ENCODE measurements at places on chromosomes 2 and 18. TPM values are rescaled to one million over a fixed set of nuclear protein-coding genes. Genes with fewer than 3 reads are reported as not detected.

- no peak overlapping the region for H3K4me3 ChIP-seq
- peaks cover 15% of the 10 kb centered on the region for H3K4me1 ChIP-seq
- H3K36me3 ChIP-seq, result no peaks in the 10 kb centered on the region
- H3K27ac ChIP-seq, result no peak overlapping the region
Observed at GRCh38 chr18:22680944-22681343, 252.2 kb upstream of the RBBP8 start.

DNA sequence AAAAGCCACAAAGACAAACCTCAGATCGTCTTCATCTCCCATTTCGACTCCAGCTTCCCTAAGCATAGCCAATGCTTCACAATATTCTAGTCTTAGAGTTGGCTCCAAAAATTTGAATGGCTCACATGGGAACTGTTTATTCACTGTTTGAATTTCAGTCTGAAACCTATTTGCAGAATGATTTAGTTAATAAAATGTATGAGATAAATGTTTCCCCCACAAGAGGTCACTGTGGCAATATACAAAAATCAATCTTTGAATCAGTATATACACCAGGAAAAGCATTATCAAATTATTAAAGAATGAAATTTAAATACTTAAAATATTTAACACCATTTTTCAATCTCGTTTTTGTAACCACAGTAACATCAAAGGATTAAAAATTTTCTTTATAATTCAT lies 40.0 kb upstream of the MCM6 start:
- H3K27me3 ChIP-seq, result no peaks in the 10 kb centered on the region
- H3K36me3 ChIP-seq, result peaks cover 10% of the 10 kb centered on the region
- no peak overlapping the region for H3K4me3 ChIP-seq
- H3K4me1 ChIP-seq, result no peaks in the 10 kb centered on the region
- H3K27ac ChIP-seq, result no peak overlapping the region
- DNase-seq, result no peak

DNA sequence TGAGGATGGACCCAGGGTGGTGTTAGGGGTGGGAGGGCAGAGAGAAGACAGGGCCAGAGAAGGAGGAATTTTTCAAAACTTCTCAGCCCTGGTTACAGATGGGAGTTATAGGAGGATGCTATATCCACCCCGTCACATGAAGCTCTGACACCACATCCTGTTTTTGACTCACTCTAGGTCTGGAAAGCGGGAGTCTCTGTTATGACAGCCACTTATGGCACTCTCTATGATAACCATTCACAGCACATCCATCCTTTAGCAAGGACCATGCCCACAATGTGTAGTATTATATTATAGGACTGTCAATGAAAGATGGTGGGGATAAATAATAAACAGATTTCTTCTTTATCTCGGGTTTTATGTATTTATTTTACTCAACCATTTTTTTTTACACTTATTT lies 461.2 kb downstream of the CDH2 start:
- H3K27me3 ChIP-seq, result no peaks in the 10 kb centered on the region
- no peaks in the 10 kb centered on the region for H3K4me1 ChIP-seq
- H3K27ac ChIP-seq, result no peak overlapping the region
- DNase-seq, result no peak

DNA sequence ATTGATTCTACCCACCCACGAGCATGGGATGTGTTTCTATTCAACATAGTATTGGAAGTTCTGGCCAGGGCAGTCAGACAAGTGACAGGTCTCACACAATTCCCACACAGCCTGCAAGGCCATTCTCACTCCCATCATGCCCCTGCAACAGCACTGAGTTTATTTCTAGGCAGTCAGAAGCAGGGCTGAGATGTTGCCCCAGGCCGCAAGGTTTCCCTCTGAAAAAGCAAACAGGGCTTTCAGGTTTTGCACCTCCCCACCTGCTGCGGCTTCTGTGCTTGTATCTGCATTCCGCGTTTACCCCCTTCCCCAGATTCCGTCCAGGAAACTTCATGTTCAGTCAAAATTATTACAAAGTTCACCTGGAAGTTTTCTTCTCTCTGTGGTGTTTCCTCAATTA lies 9.4 kb upstream of the TACR1 start:
- no peak overlapping the region for H3K4me3 ChIP-seq
- DNase-seq, result no peak
- H3K4me1 ChIP-seq, result no peaks in the 10 kb centered on the region
- no peaks in the 10 kb centered on the region for H3K36me3 ChIP-seq
- H3K27me3 ChIP-seq, result no peaks in the 10 kb centered on the region

- no peaks in the 10 kb centered on the region for H3K27me3 ChIP-seq
- no peaks in the 10 kb centered on the region for H3K4me1 ChIP-seq
Observed at GRCh38 chr18:332721-333510, 65.1 kb upstream of the THOC1 start.

DNA sequence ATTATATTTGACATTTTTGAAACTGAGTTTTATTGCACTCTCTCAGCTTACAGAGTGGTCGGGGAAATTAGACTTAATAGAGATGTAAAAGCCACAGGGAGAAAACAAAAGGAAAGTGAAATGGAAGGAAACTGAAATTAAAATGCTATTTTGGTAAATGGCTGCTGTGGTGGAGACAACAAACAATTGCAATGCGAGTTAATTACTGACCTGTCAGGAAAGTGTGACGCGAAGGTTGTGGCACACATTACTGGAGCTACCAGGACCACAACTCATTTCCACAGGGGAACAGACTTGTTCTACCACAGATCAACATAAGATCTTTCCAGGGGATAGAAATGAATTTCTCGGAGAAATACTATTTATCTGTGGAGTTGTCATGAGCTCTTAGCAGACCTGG lies 19.5 kb downstream of the ARHGAP15 start:
- H3K4me1 ChIP-seq, result no peaks in the 10 kb centered on the region
- no peaks in the 10 kb centered on the region for H3K36me3 ChIP-seq
- H3K27ac ChIP-seq, result no peak overlapping the region
- no peaks in the 10 kb centered on the region for H3K27me3 ChIP-seq
- H3K4me3 ChIP-seq, result no peak overlapping the region

- H3K4me1 ChIP-seq, result no peaks in the 10 kb centered on the region
- H3K27ac ChIP-seq, result no peak overlapping the region
- no peaks in the 10 kb centered on the region for H3K36me3 ChIP-seq
- no peak overlapping the region for H3K4me3 ChIP-seq
- peaks cover 1% of the 10 kb centered on the region for H3K27me3 ChIP-seq
- no peak for DNase-seq
Observed at GRCh38 chr18:52344881-52345280, 4.9 kb downstream of the DCC start.

DNA sequence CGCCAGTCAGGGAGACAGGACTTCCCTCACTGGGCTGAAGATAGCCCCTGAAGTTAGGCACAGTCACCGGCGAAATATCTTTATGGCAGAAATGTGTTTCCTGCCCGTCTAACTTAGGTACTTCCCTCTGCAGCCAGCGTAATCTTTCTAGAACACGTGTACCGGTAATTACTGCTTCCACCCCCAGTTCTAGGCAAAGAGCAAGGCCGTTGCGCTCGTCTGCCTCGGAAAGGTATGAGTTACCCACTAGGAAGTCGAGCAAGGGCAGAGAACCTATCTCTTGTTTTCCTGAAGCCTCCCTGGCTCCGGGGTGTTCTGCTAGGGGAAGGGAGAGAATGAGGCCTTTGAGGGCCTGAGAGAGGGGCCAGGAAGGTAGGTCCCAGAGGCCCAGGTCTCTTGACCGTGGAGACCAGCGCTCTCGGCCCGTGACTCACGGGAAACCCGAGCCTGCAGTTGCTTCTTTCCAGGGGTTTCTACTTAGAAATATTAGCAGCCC lies 70.0 kb downstream of the TWSG1 start:
- H3K27me3 ChIP-seq, result no peaks in the 10 kb centered on the region
- no peaks in the 10 kb centered on the region for H3K36me3 ChIP-seq
- DNase-seq, result no peak
- H3K4me3 ChIP-seq, result no peak overlapping the region
- no peak overlapping the region for H3K27ac ChIP-seq

GRCh38 chr2:172307800-172308199 lies 119.6 kb upstream of the ITGA6 start:
- no peaks in the 10 kb centered on the region for H3K4me1 ChIP-seq
- peak; percentile 14 for DNase-seq
- no peak overlapping the region for H3K4me3 ChIP-seq
- no peak overlapping the region for H3K27ac ChIP-seq
- no peaks in the 10 kb centered on the region for H3K27me3 ChIP-seq

DNA sequence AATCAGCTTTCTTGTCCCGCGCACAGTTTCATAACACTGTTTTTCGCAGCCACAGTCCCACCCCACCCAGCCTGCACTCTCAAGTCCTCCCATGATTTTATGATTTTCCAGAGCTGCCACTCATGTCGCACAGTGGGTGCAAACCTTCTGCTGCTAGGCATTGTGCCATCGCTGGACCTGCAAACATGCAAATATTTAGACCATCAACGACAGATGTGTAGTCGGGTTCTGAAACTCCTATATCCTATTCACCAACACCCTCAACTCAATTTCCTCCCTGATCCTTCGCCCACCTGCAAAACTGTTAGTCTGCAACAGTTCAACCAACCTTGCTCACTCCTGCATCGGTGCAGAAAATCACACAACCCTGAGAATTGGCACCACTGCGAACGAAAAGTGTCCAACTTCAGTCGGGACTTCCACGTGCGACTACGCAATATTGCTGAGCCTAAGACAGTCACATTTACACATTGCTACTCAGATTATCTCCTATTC lies 871 bp upstream of the ALS2 start:
- peak overlapping the region; percentile 61 for H3K4me3 ChIP-seq
- no peaks in the 10 kb centered on the region for H3K27me3 ChIP-seq
- H3K36me3 ChIP-seq, result no peaks in the 10 kb centered on the region
- peak; percentile 19 for DNase-seq

DNA sequence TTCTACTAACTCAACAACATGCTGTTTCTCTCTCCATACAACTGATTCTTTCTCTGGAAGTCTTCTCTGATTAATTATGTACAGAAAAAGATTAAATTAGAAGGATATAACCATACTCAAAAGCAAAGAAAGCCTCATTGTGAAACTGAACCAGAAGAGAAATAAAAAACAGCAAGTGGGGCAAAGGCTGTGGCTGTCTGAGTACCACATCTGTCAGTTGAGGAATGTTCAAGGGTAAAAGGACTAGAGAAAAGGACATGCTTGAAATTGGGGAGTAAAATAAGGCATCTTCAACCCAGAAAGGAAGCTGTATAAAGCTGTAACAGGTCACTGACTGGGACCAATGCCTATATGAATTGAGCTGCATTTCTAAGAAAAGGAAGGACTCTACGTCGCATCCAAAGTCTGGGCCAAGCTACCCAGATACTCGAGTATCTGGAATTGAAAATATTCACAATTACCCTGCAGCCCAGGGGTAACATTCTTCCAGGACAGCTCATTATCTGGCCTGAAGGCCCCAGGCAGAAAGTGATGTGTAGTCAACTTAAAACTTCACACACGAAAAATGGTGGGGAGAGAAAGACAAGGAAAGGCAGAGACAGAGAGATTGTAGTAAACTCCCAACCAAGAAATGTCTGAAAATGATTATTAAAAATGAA lies 356.0 kb upstream of the GALNT5 start:
- no peak for DNase-seq
- no peaks in the 10 kb centered on the region for H3K4me1 ChIP-seq
- no peak overlapping the region for H3K4me3 ChIP-seq
- H3K27me3 ChIP-seq, result no peaks in the 10 kb centered on the region

GRCh38 chr2:202990501-202990900 lies 24.2 kb upstream of the NBEAL1 start:
- H3K4me1 ChIP-seq, result no peaks in the 10 kb centered on the region
- DNase-seq, result no peak
- no peak overlapping the region for H3K27ac ChIP-seq
- H3K36me3 ChIP-seq, result no peaks in the 10 kb centered on the region

DNA sequence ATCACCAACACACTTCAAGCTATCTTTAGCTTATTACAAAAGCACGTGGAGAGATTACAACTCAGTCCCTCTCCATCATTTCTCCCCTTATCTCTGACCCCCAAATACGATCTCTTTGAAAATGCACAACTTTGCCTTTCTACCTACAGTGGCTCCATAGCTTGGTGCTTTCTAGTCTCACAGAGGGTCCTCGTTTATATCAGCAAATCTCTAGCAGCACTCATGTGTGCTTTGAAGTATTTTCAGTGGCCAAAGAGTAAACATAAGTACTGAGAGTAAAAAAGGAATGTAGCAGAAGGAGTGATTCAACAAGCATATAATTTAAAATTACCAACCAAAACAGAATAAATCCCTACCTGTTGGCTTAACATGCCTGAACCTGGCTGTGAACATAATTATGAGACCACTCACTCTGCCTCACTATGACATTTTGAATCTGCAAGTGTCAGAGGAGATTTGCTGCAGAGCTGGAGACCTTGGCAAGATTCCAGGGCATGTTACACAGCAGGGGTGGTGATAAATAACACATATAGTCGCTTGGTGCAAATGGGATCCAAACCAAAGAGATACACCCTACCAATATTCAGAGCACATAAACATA lies 54.6 kb downstream of the LAMA3 start:
- H3K4me3 ChIP-seq, result no peak overlapping the region
- H3K4me1 ChIP-seq, result no peaks in the 10 kb centered on the region
- no peak for DNase-seq
- H3K27me3 ChIP-seq, result peaks cover 3% of the 10 kb centered on the region
- H3K36me3 ChIP-seq, result no peaks in the 10 kb centered on the region

DNA sequence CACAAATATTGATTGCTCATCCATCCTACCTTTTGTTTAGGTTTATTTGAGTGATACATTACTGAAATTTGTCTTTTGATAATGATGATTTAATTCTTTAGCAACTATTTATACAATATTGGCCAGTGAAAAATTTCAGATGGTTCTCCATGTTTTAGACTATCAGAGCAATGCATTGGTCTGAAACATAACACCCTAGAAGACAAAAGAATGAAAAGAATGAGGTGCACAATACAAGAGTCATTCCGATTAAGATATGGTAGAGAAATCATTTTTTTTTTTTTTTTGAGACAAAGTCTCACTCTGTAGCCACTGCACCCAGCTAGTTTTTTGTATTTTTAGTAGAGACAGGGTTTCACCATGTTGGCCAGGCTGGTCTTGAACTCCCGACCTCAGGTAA lies 197.4 kb upstream of the FAM98A start:
- no peak overlapping the region for H3K4me3 ChIP-seq
- no peaks in the 10 kb centered on the region for H3K4me1 ChIP-seq
- H3K36me3 ChIP-seq, result no peaks in the 10 kb centered on the region
- DNase-seq, result no peak
- H3K27ac ChIP-seq, result no peak overlapping the region
- no peaks in the 10 kb centered on the region for H3K27me3 ChIP-seq

- no peak overlapping the region for H3K27ac ChIP-seq
- H3K4me3 ChIP-seq, result no peak overlapping the region
- no peak for DNase-seq
- H3K36me3 ChIP-seq, result no peaks in the 10 kb centered on the region
Observed at GRCh38 chr2:224869601-224870233, 153.6 kb upstream of the CCDC195 start.

DNA sequence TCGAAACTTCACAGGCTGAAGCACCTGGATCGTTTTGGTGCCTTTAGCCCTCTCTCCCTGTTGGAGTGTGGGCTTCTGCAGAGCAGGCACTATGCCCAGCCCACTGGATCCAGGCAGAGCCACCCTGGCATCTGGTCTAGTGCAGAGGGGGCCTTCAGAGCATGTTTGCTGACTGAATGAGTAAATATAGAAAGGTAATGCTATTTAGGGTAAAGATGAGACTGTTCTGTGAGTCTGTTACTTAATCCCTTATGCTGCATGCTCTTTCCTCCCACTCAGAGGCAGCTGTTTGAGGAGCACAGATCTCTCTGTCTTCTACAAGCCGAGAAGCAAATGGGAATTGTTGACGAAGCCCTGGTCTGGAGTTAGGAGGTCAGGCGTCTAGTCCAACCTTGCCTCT lies 130.2 kb downstream of the RGPD3 start:
- no peak for DNase-seq
- no peaks in the 10 kb centered on the region for H3K36me3 ChIP-seq
- no peak overlapping the region for H3K27ac ChIP-seq

DNAH7 gene
- 1.8 TPM for total RNA-seq

OTOF gene
- total RNA-seq, result 1.2 TPM

LOXHD1 gene
- total RNA-seq, result 0.28 TPM

FBXO41 gene
- 6.5 TPM for total RNA-seq

BABAM2 gene
- total RNA-seq, result 88.2 TPM

Measured in adrenal gland (tissue), 19 donors.